ENCODE measurements at places on chromosomes 6 and 20.

DNA sequence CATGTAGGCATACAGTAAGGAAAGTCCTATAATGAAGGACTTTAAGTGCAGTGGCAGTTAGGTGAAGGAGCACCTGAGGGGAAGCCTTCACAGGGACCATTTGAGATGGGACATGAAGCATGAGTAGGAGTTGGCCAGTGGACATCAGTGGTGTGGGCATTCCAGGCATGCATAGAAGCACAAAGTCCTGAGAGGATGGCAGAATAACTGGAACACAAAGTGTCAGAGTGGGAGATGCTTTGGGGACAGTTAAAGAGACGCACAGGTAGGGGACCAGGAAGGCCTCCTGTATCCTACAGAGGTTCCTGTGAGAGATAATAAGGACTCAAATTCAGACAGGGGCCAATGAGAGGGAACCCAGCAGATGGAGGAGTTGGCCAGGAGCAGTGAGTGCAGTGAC lies 26.4 kb upstream of the EFHC1 start:
- DNase-seq = no peak

DNA sequence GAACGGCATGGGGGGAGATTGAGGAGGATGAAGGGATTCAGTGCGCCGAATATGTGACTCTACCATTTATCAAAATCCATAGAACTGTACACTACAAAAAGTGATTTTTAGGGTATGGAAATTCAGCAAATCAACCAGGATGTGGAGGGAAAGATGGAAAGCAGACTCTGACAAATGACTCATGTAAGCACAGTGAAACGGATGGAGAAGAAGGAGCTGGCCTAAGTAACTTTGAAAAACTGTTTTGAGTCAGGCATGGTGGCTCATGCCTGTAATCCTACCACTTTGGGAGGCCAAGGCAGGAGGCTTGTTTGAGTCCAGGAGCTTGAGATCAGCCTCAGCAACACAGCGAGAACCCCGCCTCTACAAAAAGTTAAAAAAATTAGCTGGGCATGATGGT lies 39.2 kb downstream of the MUC22 start:
- DNase-seq = no peak

- peak; percentile 91 for DNase-seq
Measured at GRCh38 chr6:150756173-150756572, 109.3 kb upstream of the MTHFD1L start.

- peak; percentile 97 for DNase-seq
Measured at GRCh38 chr20:47334022-47334551, 22.4 kb downstream of the ZMYND8 start.

DNA sequence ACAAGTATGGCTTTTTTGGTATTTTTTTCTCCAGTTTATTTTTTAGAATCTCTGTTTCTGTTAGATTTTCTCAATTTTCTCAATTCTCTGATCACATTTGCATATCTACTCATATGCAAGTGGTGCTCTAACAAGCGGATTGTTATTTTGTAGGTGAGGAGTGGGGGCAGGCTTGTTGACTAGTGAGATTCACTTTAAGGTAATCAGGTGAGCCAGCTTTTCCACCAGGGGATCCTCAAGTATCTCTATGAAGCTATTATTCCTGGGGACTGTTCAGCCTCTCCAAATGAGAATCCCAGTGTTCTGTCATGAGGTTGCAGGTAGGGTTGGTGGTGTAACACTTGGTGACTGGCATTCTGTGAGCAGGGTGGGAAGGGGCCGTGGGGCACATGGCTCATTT lies 274.3 kb upstream of the FERMT1 start:
- DNase-seq = no peak

GRCh38 chr6:20554326-20554725 lies 20.1 kb downstream of the CDKAL1 start:
- no peak for DNase-seq

DNA sequence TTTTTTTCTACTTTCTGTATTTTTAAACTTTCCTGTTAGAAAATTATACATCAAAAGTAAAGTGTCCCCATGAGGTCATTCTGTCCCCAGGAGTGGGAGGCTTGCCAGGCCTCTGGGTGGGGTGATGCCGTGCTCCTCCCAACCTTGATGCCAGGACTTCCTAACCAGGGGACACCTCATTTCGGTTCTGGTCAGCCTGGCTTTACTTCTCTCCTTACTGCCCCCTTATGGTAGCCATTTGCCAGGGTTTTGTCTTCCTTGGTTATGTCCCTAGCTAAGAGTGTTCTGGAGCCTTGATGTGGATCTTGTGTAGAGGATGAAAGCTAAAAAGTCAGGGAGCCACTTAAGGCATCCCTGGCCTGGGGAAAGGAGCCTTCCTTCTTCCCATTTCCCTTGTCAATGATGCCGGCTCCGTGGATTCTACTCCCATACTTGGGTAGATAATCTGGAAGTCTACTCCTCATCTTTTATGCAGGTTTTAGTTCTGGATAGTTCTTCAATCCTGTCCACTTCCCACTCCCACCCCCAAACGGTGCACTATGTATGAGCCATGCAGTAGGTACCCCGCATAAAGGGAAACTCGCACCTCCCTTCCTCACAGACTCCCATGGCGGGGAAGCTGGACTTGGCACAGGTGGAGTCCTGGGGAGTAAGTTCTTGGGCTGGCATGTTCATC lies 164.1 kb upstream of the SALL4 start:
- peak; percentile 89 for DNase-seq

DNA sequence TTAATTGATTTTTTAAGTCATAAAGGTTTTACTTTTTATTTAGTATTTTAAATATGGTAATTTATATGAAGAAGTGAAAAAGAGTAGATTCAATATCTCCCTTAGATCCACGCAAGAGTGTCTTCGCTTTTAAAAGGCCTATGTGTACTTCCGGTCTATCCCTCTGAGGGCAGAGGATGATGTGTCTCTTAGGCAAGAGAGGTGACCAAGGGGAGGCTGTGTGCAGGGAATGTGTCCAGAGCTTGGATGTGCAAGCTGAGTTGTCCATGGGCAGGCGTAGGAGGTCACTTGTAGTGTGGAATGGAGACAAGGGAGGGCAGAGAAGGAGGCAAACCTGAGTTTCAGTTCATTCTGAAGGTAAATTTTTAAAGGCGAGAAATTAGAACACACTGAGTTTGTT lies 113.9 kb downstream of the CRYBG1 start:
- no peak for DNase-seq

DNA sequence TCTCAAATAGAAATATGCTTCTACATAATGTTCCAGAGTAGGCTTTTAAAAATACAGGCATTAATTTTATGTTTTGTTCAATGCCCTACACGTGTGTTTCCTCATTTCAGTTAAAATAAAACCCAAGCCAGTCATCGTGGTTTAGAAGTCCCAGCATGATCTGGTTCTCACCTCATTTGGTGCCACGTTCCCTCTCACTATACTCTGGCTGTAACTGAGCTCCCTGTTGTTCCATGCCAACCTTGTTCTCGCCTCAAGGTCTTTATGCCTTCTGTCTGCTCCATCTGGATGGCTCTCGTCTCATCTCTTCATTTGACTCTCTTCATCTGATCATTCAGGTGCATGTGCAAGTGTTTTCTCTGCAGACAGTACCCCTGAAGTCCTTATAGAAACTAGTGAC lies 32.6 kb downstream of the HDGFL1 start:
- no peak for DNase-seq

- peak; percentile 70 for DNase-seq
Measured at GRCh38 chr6:150767571-150768018, 97.9 kb upstream of the MTHFD1L start.

DNA sequence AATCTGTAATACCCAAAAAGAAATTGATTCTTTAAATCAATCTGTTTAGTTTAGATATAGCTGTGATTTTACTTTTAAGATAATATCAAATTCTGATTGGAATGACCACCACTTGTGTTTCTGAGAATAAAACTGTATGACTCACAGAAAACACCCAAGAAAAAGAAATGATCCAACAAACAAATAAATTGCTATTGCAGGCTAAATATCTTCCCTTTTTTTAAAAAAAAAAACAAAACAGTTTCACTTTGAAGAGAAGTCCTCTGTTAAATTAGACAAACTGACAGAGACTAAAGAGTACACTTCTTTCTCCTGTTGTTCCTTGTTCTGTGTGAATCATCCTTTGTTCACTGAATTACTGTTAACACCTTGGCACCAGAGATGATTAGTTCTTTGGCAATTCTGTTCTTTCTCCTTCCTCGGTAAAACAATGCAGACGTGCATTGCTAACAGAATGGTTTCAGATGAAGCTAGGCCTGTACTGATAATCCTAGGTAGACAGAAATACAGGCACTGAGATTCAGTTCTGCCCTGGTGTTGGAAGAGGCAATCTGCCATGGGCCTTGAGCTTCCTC lies 895.2 kb upstream of the CITED2 start:
- peak; percentile 67 for DNase-seq

GRCh38 chr20:31903627-31904386 lies 33.4 kb downstream of the TTLL9 start:
- DNase-seq = no peak

GRCh38 chr6:54354608-54355007 lies 46.4 kb downstream of the TINAG start:
- DNase-seq = no peak

DNA sequence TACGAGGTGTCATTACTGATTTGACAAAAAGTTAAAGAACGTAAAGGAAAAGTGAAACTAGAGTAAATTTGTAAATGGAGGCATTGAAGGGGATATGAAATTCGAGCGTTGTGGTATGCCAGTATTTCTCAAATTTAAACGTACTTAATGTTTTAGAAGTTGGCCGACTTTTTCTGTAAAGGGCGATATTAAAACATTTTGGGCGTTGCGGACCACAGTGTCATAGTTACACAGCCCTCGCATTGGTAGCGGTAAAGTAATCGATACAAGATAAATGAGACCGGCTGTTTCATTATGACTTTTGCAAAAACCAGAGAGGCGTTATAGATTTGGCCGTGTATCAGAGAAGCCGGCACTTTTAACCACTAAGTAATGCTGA lies 39.6 kb downstream of the OR2B2 start:
- no peak for DNase-seq

DNA sequence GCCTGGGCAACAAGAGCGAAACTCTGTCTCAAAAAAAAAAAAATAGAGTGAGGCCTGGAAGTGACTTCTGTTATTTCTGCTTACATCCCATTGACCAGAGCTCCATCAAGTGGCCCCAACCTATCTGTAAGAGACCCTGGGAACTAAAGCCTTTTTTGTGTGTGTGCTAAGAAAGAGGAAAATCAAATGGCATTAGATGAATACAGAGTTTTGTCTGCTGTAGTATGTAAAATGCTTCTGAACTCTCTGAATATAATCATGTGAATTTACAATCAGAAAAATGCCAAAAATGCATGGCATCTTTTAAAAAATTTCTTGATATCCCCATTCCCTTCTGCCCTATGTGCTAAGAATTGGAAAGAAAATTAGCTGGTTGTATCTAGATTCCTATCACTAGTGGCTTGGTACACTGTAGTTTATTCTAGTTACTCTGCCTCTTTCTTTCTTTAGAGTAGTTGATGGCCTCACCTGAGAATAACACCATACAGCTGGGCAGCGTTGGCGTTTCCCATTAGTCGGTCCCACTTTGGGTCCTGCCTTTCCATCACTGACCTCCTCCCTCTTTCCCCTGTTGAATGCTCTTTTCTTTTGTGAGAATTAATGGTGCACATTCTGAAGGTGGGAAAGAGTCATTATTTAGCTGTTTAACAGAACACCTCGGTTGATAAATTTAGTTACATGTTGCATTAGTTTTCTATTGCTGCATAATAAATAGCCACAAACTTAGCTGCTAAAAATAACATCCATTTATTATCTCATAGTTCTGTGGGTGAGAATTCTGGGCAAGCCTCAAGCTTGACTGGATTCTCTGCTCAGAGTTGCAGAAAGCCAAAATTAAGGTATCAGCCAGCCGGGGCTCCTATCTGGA lies 38.2 kb downstream of the SAMD5 start:
- DNase-seq = no peak
